ENCODE measurements at places on chromosomes 11 and 22. TPM values are rescaled to one million over a fixed set of nuclear protein-coding genes. Genes with fewer than 3 reads are reported as not detected.

The OR51B5 gene
- 0.59 TPM for polyA plus RNA-seq

The VPREB1 gene
- polyA plus RNA-seq = not detected

The TPBGL gene
- polyA plus RNA-seq = not detected

The SLC22A6 gene
- polyA plus RNA-seq = 32.2 TPM

The SPDYC gene
- 0.17 TPM for polyA plus RNA-seq

The MIOX gene
- 6.6 TPM for polyA plus RNA-seq

The PTPN5 gene
- 0.46 TPM for polyA plus RNA-seq

- no peak for DNase-seq
Observed at GRCh38 chr11:102420547-102420946, 32.0 kb downstream of the TMEM123 start.

DNA sequence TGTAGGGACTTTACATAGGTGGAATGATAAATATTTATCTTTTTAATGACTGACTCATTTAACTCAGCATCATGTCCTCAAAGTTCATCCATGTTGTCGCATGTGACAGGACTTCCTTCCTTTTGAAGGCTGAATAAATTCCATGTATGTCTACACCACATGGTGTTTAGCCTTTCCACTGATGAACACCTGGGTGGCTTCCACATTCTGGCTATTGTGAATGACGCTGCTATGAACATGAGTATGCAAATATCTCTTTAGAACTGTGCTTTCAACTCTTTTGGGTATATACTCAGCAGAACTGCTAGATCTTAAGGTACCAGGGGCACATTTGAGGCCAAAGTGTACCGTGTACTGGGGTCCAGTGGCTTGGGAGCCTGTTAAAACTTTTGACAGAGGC, 24.1 kb downstream of the LARGE1 start:
- no peak for DNase-seq

GRCh38 chr22:30196141-30196879, 50.2 kb downstream of the LIF start:
- DNase-seq = peak; percentile 92

DNA sequence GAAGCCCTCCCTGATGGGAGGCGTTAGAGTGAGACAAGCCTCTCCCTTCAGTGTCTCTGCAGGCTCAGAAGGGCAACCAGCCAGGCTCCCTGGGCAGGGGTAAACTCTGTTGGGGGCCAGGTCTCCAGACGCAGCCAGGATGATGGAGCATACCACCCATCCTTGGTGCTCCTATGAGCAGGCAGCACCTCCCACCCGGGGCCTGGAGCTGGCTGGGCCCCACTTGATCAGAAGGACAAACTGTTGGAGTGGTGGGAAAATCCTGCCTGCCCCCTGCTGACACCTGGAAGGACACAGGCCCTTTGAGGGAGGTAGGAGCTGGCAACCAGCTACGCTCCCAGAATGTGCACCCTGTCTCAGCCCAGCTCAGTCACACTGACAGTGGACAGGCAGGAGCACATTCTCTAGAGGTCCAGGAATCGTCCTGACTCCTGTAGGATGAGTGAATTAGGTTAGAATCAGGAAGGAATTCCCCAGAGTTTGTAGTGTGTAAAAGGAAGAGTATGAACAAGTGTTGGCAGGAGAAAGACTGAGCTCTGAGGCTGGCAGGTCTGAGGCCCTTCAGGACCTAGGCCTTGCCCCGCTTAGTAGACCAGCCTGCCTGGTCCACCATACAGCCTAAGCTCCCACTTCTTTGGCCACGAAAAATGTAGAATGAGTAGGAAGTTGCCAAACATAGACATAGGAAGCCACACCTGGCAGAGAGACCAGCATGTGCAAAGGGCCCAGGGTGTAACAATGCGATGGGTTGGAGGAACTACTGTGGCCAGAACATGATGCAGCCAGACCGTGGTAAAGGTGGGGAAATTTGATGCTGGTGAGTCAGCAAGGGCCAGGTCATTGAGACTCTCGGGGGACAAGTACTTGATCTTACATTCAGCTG, 19.1 kb downstream of the ARHGEF17 start:
- no peak for DNase-seq

GRCh38 chr22:40051322-40051721, 56.6 kb downstream of the FAM83F start:
- DNase-seq = no peak

DNA sequence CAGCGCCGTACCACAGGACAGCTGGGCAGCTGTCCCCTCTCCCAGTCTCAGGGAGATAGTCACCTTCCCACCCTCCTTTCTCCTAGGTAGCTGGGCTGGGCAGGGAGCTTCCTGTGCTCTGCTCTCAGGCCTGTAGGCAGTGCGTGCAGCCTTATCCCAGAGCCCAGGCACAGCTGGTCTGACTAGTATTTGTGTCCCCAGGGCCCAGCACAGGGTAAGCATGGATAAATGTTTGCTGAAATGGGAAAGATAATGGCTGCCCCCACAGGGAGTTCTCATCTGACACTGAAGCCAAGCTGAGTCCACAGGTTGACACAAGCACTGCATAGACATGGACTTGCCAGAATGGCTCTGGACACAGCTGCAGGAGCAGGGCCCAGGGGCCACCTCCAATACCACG, 9.8 kb downstream of the SLC15A3 start:
- DNase-seq = no peak

DNA sequence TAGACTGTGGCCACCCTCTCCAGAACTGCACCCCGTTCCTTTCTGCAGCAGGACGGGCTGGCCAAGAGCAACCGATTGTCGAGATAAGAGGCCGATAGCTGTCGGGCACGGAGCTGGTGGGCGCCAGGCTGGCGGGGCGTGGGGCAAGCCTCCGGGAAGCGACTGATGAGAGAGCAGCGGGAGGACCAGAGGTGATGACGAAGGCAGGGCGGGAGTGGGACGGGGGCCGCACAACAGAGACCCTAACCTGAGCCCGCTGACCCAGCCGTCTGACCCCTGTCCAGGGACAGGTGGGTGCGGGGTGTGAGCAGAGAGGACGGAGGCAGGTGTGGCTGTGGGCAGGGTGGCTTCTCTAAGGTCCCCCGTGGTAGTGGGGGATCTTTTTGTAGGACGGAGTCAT, 7.3 kb upstream of the BRSK2 start:
- DNase-seq = no peak

DNA sequence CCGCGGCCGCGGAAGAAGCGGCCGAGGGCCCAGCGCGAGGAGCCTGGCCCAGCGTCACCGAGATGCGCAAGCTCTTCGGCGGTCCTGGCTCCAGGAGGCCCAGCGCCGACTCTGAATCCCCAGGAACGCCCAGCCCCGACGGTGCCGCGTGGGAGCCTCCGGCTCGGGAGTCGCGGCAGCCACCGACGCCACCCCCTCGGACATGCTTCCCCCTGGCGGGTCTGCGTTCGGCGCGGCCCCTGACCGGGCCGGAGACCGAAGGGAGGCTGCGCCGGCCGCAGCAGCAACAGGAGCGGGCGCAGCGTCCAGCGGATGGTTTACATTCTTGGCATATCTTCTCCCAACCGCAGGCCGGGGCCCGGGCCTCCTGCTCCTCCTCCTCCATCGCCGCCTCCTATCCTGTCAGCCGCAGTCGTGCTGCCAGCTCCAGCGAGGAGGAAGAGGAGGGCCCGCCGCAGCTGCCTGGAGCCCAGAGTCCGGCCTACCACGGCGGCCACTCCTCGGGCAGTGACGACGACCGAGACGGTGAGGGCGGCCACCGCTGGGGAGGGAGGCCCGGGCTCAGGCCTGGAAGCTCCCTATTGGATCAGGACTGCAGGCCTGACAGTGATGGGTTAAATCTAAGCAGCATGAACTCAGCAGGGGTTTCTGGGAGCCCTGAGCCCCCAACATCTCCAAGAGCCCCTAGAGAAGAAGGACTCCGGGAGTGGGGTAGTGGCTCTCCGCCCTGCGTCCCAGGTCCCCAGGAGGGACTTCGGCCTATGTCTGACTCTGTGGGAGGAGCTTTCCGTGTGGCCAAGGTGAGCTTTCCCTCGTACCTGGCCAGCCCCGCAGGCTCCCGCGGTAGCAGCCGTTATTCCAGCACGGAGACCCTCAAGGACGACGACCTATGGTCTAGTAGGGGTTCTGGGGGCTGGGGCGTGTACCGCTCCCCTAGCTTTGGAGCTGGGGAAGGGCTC, 1.2 kb downstream of the ARHGEF17 start:
- peak; percentile 84 for DNase-seq

DNA sequence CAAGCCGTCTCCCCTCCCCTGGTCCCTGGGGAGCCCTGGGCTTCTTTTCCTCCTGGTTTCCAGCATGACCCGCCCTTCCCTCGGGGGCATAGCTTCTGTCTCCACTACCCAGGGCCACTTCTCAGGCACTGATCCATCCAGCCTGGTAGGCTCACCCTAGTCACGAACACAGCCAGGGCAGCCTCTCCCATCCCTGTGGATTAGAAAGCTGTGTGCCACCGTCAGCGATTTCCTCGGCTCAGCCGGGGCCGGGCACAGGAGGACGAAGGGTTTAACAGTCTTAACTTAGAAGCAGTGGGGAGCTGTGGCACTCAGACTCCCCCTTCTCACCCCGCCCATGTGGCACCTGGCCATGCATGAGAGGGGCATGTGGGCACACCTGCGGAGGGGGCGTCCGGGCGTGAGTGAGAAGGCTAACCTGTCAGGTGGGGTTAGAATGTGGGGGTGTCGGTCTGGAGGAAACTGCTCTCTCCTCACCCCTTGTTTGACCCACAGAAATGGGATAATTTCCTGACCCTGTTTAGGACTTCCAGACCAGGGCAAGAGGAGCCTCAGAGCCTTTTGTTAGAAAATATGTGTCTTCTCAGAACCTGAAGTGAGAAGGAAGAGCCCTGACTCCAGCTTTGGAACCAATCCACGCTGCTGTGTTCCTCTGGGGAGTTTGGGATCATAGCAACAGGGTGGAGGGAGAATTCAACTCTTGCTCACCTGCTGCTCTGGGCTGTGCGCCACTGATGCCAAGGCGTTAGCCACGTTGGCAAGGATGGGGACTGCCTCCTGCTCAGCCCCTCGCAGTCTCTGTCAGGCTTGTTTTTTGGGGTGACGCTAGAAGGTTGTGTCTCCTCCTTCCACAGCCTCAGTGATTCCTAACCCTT, 14.6 kb downstream of the GLB1L2 start:
- DNase-seq = no peak

GRCh38 chr22:22866381-22867111, 21.1 kb upstream of the IGLL5 start:
- DNase-seq = peak; percentile 11

DNA sequence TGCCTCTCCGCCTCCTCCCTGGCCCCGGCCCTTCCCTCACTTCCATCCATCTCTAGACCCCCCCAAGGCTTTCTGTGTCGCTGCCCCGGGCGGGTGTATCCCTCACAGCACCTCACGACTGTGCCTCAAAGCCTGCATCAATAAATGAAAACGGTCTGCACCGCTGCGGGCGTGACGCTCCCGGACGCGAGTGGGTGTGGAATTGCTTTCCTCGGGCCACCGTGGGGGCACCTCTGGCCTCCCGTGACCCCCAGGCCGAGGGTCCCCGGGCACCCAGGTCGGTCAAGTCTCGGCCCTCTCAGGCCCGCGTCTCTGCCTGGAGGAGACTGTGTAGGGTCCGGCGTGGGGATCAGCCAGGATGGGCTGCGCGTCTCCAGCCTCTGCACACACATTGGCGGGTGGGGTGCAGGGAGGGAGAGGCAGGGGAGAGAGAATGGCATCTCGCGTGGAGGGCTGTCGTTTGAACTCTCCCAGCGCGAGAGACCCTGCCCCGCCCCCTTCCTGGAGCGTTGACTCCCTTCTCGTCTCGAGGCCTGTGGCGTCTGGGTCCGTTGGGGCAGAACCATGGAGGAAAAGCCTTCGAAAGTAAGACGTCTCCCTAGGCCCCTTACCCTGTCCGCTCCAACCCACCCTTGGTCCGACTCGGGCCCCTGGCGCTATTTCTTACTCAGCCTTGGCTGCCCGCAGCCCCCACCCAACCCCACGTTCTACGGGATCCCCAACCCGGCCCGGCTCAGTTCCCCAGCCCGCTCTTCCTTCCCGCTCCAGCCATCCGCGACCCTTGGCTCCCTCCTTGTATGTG, at the start of gene CATSPERZ:
Gene CATSPERZ, plus strand, starts transcription at position 512 of the 802 bp plus-strand sequence. Its CDS starts 53 bp downstream, at position 565.
- no peak for DNase-seq

GRCh38 chr11:87722756-87723565, 452.3 kb downstream of the RAB38 start:
- DNase-seq = no peak

GRCh38 chr22:31210556-31211421, 1.3 kb upstream of the LIMK2 start:
- no peak for DNase-seq

- no peak for DNase-seq
Observed at GRCh38 chr11:21783954-21784353, 408.9 kb upstream of the ANO5 start.

- DNase-seq = no peak
Observed at GRCh38 chr22:39098026-39098425, 982 bp downstream of the APOBEC3H start.

- no peak for DNase-seq
Observed at GRCh38 chr11:11113626-11114025, 239.4 kb downstream of the CSNK2A3 start.

GRCh38 chr22:44572414-44573207, 74.6 kb upstream of the RTL6 start:
- no peak for DNase-seq

DNA sequence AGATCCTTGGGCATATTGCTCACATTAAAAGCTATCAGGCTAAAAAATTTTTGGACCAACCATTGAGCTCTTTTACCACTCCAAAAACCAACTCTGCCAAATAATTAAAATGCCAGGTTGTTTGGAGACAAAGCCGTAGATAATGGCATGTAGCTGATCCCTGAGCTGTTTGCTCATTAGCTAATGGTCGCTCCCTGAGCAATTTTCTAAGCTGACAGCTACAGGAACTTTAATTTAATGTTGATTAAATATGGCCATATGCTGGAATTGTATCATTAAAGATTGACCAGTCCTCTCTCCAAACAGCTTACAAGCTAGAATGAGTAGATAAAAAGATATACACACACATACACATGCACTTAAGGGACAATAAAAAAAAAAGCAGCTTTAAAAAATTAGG, 216.2 kb upstream of the ARHGAP20 start:
- DNase-seq = no peak

DNA sequence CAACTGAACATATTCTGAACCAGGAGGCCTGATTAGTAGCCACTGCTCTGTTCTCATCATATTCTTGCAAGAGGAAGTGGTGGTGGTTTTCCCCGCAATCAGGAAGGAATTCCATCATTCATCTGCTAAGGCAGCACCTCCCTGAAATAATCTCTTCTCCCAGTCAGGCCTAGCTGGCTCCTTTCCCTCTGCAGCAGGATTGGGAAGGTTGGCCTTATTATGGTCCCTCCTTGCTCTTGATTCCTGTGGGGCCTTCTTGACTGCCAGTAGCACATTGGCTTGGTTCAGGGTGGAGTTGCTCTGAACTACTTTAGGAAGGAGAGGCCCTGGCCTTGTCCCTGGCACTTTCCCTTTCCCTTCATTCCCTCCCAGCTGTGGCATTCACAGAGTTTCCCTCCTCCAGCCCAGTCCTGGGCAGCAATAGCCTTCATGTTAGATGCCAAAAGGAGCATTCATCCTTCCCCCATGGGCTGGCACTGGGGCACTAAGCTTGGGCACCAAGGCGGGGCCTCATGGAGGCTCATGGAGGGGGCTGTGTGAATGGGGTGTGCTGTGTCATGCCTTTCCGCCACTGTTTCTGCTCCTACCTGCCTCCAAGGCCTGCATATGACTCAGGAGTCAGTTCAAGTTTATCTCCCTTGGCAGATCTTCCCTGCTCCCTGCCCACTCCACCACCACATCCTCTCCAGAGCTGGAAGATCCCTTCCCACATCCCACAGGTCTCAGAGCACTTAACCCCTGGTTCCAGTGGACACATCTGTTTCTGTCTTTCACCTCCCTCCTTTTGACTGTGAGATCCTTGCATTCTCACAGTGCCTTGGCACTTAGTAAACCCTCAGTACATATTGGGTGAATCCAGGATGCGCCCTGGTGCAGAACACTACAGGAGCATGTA, 27.6 kb upstream of the CD44 start:
- DNase-seq = no peak

- peak; percentile 45 for DNase-seq
Observed at GRCh38 chr11:11973361-11973800, 35.0 kb downstream of the DKK3 start.

GRCh38 chr11:40867991-40868632, 591.3 kb downstream of the LRRC4C start:
- DNase-seq = peak; percentile 10
